ENCODE measurements at places on chromosomes 5 and 9.

GRCh38 chr5:142605611-142606010 lies 80.3 kb downstream of the FGF1 start:
- no peak for DNase-seq

GRCh38 chr9:124758061-124758460 lies 13.1 kb downstream of the NR6A1 start:
- DNase-seq = no peak

- no peak for DNase-seq
These were observed 15.1 kb downstream of the ROPN1L start for GRCh38 chr5:10456583-10457420.

DNA sequence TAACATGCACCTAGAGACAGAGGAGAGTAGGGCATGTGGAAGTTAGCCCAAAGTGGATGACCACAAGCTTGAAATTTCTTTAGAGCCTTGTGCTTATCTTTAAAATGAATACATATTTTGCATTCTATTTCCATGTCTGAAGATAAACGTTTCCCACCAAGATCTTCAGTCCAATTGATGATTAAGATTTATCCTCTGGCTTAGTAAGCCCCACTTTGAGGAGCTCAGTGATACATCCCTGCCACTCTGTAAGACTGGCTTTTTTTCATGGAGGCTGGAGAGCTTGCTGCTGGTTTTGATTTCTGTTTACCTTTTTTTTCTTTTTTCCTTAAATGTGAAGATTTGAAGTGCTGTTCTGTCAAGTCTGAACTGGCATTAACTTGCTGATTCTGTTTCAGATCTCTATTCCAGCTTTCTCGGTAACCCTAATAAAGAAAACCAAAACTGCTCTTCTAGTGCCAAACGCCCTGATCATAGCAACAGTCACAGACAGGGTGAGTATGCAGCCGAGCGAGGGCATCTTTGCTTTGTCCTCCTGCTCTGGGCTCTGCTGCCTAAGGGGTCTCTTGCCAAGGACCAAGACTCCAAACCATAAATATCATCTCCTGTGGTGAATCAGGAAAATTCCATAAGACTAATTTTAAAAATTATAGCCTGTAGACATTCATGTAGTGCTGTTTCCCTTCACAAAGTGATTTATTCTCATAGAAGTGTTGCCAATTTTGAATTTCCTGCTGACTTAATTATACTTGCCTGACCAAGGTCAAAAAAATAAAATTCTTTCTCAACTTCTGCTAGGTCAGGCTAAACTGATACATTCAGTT lies 54.3 kb downstream of the GRAMD2B start:
- no peak for DNase-seq

- no peak for DNase-seq
These were observed 29.7 kb downstream of the MEGF10 start for GRCh38 chr5:127320032-127320965.

DNA sequence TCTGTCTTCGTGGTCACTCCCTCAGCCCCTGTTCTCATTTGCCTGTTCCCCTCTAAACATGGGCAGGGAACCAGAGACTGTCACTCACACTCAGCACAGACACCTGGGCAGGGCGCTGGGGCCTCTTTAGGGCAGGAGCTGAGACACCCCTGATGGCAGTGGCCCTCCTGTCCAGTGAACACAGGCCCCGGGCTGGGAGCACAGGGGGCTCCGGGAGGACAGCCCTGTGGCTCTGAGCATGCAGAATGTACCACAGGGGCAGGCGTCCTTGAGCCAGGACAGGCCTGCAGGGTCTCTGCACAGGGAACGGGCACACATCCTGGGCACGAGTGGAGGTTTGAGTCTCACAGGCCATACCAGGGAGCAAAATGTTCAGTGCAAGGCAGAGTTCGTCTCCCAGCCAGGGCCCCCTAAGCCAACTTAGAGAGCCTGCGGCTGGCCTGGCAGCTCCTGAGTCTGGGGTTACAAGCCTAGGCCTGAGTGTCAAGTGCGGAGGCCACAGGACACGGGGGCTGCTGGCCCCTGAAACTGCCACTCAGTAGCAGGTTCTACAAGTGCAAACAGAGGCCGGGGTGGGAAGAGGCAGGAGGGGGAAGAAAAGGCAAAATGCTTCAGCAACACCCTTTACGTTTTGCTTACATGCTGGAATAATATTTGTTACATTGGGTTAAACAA lies 55.9 kb upstream of the NKD2 start:
- DNase-seq = no peak

DNA sequence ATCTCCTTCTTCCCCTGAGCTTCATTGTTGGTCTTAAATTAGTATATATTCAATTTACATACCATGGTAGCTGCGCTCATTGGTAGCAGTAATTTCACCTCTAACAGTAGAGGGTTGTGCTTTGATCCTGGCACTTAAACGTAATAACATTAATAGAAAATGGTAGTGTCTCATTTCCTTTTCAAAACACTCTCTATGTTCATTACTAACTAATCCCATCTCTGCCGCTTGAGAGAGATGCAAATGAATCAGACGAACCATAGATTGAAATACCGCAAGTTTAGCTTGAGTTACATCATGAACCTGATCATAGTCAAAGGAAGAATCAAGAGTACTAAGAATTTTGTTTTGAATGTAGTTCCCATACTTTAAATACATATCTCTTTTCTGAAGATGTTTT lies 2.2 kb downstream of the THBS4 start:
- DNase-seq = no peak

DNA sequence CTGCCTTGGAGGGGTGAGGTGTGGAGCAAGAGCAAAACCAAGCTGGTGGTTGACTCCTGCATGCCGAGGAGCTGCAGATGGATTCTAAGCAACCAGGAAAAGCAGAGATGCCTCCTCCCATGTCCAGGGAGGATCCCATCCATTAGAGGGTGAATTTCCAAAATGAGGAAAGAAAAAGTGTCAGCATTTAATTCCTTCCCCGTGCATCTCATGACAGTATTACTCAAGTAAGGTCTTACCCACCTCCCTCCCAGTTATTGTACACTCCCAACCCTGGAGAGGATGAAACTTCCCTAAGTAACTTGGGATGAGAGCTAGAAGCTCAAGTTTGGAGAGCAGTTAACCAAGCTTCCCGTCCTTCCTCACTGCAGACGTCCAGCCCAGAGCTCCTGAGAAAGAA lies 19.9 kb downstream of the C9orf152 start:
- no peak for DNase-seq

- DNase-seq = no peak
These were observed 9.7 kb downstream of the PTGER4 start for GRCh38 chr5:40689438-40689837.

DNA sequence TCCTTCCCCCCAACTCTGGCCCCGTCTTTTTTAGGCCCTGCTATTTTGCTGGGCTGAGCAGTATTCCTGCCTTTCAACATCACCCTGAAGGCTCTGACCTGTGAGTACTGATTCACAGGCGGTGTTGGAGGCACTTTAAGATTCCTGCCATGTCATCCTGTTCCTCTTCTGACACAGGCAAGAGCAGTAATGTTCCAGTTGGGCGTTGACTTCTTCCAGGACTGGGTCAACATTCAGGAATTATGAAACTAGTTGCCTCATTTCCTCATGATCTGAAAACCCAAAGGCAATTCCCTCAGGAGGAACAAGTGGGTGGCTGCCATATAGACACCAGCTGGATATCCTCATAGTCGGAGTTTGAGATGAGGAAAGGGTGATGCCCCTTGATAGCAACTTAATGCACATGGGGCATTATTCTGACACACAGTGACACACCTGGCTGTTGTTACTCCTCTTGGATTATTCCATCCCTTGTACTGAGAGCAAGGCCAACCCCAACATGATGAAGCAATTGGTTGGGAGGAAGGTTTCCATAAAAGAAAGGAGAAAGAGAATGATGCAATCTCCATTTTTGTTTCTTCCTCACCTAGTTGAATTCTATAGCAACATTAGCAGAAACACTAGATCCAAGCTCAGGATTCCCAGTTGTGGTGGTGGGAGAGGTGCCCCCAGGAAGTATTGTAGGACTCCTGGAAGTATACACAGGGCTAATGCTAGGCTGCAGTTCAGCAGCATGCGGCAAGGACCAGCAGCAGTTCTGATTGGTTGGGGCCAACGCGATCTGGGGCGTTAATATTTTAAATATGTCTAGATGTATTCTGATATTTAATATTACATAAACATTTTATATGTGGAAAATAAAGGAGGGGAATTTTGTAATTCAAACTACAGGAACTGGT lies 19.6 kb upstream of the GLRX start:
- DNase-seq = no peak

GRCh38 chr5:63596254-63596653 lies 366.0 kb downstream of the HTR1A start:
- no peak for DNase-seq

GRCh38 chr5:39759701-39760100 lies 334.9 kb upstream of the DAB2 start:
- no peak for DNase-seq

DNA sequence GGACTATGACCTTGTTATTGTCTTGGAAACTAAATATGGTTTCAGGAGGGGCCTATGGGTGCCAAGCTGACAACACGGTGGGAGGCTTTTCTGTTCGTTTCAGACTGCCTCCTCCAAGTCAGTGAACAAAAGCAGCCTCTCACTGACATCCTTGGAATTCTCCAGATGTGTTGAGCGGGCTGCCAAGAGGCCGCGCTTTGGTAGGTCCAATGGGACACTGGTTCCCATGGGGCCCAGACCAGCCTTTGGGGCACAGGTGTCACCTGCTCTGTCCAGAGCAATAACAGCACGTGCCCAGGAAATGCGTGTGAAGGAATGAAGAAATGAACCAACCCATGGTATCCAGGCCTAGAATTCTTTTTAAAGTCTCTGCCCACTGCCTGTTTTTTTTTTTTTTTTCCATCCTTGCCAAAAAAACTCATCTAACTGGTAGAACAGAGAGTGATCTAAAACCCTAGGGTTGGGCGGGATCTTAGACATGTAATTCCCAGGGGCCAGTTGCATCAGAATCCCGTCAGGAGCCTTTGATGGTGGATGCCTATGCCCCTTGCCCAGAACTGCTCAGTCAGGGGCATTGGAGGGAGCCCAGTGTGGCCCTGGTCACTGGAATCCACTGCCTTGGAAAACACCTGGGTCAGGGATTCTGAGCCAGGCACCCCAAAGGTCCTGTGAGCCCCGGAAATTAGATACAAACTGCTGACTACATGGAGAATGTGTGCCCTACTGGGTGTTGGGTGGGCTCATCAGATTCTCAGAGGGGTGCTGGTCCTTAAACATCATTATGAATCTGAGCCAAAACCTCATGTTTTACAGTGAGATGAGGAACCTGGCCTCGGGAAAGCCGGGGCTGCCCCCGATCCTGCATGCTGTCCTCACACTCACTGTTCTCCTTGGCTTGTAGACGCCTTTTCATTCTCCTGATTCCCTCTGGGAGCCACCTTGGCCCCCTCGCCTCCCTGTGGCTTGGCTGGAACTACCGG lies 60.1 kb downstream of the GTF3C4 start:
- no peak for DNase-seq

DNA sequence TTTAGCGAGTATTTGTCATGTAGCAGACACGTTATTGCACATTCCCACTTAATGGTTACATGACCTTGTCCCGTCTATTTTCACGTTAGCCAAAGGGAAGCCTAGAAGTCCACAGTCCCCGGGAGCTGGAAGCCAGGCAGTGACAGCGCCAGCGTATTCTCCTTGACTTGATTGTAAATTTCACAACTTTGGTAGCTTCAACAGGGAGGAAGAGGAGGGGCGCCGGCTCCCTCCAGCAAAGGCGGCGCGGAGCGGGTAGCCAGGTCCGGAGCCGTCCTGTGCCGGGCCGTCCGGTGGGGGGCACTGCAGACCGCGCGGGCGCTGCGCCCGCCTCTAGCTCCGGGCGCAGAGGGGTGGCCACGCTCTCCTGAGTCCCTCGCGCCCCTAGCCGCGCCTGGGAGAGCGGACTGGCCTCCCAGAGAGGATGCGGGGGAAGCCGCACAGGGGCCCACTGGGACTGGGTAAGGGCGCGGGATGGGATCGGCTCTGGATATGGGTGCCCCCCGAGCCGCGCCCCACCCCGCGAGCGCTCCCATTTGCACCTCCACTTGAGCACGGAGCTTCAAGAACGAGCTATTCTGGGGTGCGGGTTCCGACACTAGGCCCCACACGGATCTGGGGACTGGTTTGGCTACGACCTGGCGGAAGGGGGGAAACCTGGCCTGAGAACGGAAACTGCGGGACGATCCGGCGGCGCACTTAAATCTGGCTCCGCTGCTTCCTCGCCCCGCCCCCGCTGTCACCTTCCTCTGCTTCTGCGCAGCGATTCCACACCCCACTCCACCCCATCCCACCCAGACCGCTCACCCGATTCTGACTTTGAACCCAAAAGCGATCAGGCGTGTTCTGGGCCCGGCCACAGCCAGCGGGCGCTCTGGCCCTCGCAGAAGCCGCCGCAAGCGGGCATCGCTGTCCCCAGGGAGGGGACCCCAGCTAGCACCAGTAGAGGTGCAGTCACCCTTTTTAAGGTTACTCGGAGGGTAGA lies 23.8 kb downstream of the KLF4 start:
- DNase-seq = no peak

- DNase-seq = no peak
These were observed 68.4 kb upstream of the RPS23 start for GRCh38 chr5:82346399-82347165.

DNA sequence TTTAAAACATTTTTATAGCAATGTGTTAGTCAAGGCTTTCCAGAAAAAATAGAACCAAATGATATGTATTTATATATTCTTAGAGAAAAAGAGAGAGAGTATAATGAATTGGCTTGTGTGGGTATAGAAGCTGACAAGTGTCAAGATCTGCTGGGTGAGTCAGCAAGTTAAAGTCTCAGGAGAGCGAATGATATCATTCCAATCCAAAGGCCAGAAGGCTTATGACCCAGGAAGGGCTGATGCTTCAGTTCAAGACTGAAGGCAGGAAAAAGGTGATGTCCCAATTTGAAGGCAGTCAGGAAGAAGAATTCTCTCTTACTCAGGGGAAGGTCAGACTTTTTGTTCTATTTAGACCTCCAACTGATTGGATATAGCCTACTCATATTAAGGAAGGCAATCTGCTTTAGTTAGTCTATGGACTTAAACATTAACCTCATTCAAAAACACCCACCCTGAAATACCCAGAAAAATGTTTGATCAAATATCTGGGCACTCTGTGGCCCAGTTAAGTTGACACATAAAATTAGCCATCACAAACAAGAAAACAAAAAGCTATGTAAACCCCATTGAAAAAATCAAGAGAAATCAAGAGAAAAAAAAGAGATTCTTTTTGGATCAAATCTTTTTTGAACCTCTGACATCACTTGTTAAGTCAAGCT lies 189.6 kb downstream of the PIK3R1 start:
- no peak for DNase-seq

GRCh38 chr5:169304175-169304574 lies 3.2 kb upstream of the SLIT3 start:
- DNase-seq = no peak

DNA sequence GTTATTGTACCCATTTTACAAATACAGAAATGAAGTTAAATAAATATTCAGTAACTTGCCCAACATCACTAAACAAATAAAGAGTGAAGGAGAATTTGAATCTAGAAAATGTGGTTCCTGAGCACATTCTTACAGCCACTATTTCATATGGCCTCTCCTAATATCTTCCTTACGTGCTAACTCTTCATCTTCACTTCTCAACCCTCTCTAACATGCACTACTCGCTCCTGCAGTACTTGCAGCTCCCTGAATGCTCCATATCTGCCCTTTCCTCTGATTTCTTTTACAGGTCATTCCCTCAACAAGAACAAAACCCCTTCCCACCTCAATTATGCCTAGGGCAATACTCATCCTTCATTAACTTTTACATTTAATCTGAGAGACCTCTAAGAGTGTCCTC lies 711.5 kb downstream of the CETN3 start:
- no peak for DNase-seq

- DNase-seq = no peak
These were observed 25.5 kb downstream of the CWC27 start for GRCh38 chr5:64794053-64794770.

- no peak for DNase-seq
These were observed 14.0 kb downstream of the COL27A1 start for GRCh38 chr9:114169029-114169951.
